GF-D8 (cell line): ENCODE measurements at places on chromosomes 2 and 18.

DNA sequence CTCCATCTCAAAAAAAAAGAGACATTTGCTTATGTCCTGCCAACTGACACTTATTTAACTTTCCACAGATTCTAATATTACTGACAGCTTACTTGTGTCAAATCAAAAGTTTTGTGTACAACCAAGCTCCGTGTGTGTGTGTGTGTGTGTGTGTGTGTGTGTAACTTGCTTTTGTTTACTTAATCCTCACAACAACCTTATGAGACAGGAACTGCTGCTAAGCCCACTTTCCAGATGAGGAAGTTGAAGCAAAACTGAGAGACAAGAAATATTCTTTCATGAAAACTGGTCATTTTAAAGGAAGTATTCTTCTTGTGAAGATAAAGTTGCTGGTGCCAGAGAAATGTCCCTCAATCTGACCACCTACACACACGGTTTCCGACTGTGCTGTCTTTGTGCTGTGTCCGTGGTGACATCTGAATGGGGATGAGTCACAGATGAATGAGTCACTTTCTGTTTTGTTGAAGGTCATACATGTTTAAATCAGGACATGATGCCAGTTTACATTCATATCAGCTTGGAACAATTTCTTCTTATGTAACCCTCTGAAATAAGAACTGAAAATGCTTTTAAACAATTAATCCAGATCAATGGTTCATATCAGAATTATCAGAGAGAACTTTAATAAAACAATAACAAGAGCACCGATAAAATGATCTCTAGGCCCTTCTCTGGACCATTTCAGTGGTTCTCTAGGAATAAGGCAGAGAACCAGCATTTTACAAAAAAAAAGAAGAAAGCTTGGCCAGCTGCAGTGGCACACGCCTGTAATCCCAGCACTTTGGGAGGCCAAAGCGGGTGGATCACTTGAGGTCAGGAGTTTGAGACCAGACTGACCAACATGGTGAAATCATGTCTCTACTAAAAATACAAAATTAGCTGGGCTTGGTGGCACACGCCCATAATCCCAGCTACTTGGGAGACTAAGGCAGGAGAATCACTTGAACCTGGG, 95.5 kb downstream of the THNSL2 start:
- DNase-seq = no peak

DNA sequence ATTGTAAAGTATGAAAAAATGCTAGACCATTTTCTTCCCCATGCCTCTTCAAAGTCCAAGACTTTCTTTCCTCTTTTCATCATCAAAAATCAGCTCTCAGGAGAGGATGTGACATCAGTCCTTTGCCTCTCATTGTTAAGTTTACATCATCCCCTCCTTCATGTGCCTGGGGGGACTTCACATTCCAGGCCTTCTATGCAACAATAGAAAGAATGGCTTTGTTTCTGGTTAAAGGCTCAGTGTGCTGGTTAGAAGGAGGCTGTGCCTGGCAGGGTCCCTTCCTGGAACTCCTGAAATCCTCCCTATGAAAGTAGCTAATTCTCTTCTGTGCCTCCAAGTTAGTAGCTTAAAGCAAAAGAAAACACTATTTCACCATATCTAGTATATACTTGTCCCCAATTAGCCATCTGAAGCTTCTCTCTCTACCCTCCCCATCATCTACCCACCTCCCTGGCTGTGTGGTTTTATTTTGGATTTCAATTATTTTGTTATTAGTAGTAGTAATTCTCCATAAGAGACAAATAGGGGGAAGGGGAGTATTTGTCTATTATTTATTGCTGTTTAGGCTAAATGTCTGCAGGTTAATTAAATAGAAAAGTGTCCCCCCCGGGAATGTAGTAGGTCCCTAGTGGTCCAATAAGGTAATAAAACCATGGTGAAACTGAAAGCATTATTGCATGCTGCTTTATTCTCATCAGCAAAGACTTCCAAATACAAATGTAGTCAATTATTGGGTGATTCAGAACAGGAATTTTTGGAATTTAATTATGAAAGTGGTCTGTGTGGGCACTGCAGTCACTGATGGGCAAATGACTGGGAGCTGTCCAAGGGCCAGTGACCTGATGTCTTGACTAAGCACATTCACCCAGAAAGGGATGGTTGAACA, 69.0 kb downstream of the CPO start:
- no peak for DNase-seq

DNA sequence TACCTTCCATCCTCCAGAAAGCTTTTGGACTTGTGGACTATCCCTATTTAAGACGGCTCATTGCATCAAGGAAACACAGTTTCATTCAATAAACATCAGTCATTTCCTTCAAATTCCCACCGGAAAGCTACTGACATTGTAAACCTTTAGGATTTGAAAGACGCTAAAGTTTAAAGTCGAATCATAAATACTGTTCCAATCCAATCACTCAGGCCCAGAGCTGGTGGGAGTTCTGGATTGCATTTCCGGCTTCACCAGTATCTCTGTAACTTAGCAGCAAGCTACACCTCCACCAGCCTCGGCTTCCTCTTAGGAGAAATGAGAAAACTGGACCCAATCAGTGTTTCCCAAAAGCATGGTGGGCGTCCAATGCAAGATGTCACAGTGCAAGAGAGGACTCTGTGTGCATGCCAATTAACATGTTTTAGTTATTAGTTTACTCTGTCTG, 1.6 kb downstream of the WDFY1 start:
- no peak for DNase-seq

GRCh38 chr2:165827921-165828276, 33.9 kb upstream of the GALNT3 start:
- DNase-seq = no peak

DNA sequence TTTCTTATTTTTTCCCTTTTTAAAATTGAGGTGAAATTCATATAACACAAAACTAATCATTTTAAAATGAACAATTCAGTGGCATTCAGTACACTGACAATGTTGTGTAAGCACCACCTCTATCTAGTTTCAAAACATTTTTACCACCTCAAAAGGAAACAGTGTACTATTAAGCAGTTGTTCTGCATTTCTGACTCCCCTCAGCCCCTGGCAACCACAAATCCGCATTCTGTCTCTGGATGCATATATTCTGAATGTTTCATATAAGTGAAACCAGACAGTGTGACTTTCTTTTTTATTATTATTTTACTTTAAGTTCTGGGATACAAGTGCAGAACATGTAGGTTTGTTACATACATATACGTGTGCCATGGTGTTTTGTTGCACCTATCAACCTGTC, 19.2 kb upstream of the TANK start:
- no peak for DNase-seq

- no peak for DNase-seq
Measured at GRCh38 chr2:14517731-14518130, 114.8 kb upstream of the LRATD1 start.

DNA sequence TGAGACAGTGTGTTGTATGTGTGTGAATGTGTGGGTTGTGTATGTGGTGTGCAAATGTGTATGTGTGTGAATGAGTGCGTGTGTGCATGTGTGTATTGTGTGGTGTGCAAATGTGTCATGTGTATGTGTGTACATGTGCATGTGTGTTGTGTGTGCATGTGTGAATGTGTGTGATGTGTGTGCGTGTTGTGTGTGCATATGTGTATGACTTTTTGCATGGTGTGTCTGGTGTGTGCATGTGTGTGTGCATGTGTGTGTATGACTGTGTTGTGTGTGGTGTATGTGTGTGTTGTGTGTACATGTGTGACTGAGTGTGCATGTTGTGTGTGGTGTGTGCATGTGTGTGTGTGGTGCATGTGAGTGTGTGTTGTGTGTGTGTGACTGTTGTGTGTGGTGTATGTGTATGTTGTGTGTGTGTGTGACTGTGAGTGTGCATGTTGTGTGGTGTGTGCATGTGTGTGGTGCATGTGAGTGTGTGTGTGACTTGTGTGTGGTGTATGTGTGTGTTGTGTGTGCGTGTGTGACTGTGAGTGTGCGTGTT, 268.3 kb downstream of the DCDC2C start:
- DNase-seq = no peak

GRCh38 chr2:83747141-83747540, 711.9 kb downstream of the SUCLG1 start:
- DNase-seq = no peak

- DNase-seq = no peak
Measured at GRCh38 chr18:77006305-77007175, 126.0 kb downstream of the MBP start.

GRCh38 chr18:35521133-35521532, 23.4 kb upstream of the INO80C start:
- no peak for DNase-seq

DNA sequence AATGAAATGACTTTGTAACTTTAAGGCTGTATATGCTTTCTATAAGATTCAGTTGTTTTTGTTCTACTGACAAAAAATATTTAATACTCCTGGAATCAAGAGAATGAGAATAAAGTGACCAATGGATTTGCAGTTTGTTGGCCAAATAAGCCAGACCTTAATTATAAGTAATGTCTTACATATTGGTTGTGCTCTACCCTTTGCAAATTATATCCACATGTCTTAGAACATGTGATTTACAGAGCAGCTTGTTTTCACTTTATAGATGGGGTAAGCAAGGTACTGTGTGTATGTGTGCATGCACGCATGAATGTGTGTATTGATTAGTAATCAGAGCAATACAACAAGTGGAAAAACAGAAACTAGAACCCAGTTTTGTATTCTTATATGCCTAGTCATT, 59.1 kb downstream of the RMDN2 start:
- DNase-seq = no peak

GRCh38 chr18:22604986-22605421, 187.3 kb upstream of the CTAGE1 start:
- no peak for DNase-seq

GRCh38 chr2:133836691-133837345, 268.6 kb upstream of the NCKAP5 start:
- DNase-seq = no peak

GRCh38 chr2:66437109-66437690, 2.3 kb downstream of the MEIS1 start:
- no peak for DNase-seq

GRCh38 chr2:127641846-127642507, 4.0 kb upstream of the GPR17 start:
- DNase-seq = no peak

GRCh38 chr18:3456686-3457069, 6.7 kb downstream of the TGIF1 start:
- DNase-seq = no peak

- DNase-seq = no peak
Measured at GRCh38 chr2:240225131-240225530, 84.7 kb upstream of the OTOS start.

GRCh38 chr2:85470850-85471800, 52.6 kb downstream of the SH2D6 start:
- DNase-seq = no peak

DNA sequence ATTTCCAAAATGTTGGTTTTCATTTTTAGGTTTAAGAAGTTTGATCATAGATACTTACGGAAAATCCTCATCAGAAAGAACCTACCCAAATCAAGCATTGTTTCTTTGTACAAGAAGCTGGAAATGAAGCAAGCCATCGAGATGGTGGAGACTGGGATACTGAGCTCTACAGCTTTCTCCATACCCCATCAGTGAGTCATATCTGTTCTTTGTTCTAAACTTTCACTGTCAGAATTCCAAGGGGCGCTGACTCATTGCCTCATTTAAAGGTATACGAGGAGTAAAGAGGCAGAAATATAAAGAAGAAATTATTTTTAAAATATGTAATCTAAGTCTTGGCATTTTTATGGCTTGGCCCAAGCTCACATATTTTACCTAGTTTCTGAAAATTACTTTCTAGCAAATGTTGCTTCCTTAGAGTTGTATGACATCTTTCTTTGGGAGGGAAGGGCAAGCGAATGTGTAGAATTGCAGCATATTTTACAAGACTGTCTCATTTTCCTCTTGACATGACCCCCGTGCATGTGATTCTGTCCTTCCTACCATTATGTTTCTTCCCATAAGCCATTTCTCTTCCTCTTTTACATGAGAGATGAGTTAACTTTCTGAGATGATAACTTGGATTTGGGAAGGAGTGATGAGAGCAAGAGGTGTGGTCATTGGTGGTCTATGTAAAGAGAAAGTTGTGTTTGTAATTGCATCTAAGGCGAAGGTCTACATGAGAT, 41.2 kb downstream of the SLC9A4 start:
- no peak for DNase-seq

DNA sequence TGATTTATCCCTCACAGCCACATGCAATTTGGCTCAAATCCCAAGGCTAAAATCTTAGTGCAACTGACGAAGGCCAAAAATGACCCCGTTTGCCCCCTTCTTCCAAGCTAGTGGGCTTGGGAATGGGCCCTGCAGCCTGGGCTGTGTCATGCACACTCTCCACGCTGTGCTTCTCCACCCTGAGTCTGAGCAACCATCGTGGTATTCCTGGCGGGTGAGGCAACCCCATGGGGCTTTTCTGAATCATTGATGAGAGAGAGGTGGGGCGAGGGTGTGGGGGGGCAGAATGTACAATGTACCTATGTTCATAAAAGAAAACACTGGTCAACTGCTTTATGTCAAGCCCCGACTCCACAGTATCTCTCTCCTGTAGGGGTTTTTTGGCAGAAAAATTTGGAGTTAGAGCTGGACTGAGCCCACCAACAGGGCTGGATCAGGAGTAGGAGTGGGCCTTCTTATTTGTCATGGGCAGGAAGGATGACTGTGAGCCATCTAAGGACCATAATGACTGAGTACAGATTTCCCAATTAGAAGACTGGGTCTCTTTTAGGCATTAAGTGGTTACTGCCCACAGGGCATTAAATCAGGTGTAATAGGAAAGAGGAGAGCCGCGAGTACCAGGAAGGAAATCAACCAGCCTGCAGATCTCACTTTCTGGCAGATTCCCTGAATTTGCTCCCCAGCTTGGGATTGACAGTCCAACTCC, 8.9 kb downstream of the SULT1C2 start:
- DNase-seq = no peak

DNA sequence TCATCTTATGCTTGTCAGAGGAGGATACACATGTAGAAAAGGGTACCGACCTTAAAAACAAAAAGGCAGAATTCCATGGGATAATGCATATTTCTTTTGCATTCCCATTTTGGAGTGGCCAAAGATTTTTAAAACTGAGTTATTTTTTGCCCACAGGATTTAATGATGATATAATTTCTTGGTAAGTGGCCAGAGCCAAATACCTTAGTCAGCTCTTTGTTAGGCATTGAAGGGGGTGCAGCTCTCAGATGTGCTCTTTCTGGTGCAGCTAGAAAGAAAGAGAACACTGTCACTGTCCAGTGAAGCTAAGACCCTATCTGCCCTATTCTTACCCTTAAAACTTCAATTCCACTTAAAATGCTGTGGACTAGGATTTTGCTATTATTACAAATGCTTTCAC, 10.8 kb downstream of the COQ10B start:
- no peak for DNase-seq

- no peak for DNase-seq
Measured at GRCh38 chr2:160803881-160804280, 310.3 kb upstream of the RBMS1 start.

DNA sequence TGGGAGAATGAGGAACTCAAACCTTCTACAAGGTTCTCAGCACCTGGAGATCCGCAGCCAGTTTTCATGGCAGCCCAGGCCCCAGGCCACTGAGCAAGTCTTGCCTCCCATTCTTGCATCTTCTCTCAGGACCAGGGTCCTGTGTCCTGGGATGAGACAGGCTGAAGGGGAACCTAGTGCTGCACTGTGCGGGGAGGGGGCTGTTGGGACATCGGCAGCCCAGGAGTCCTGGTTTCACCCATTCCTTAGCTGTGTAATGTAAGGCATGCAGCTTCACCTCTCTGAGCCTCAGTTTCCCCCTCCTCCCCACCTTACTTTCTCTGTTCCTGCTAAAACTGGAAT, 43.9 kb downstream of the TNS1 start:
- no peak for DNase-seq

GRCh38 chr18:50559752-50560680, at the start of gene MAPK4:
MAPK4 (plus strand) TSS chr18:50560087; CDS start chr18:50663959, 103,872 bp downstream.
- DNase-seq = no peak

GRCh38 chr18:22813648-22814328, 119.3 kb upstream of the RBBP8 start:
- DNase-seq = no peak
